ENCODE measurements at places on chromosomes 7 and 10. TPM values are rescaled to one million over a fixed set of nuclear protein-coding genes. Genes with fewer than 3 reads are reported as not detected.
A peak's percentile ranks its signal among the peaks of the same experiment; 100 is the strongest.

GRCh38 chr10:106360870-106361269 lies 803.6 kb downstream of the SORCS1 start:
- no peak for DNase-seq

- DNase-seq: no peak
These were observed 196.4 kb downstream of the FAM107B start for GRCh38 chr10:14578060-14578952.

- DNase-seq: no peak
These were observed 237.7 kb upstream of the PLXDC2 start for GRCh38 chr10:19578571-19578970.

DNA sequence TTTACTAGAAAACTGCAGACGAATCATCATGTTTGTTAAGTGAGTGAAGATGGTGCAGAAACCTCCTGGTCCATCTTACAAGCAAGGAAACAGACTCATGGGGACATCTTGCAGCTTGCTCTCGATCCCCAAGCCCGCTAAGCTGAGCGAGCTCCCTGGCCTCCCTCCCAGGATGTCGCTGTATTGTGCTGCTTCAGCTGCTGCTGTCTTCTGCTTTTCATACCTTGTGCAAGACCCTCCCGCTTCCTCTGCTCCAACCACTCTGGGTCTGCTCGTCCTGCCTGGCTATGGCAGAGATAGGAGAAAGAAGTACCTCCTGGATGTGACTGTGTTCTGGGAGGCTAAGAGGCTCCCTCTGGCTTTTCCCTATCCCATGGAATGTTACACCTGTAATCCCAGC lies 285.2 kb upstream of the FZD8 start:
- no peak for DNase-seq

DNA sequence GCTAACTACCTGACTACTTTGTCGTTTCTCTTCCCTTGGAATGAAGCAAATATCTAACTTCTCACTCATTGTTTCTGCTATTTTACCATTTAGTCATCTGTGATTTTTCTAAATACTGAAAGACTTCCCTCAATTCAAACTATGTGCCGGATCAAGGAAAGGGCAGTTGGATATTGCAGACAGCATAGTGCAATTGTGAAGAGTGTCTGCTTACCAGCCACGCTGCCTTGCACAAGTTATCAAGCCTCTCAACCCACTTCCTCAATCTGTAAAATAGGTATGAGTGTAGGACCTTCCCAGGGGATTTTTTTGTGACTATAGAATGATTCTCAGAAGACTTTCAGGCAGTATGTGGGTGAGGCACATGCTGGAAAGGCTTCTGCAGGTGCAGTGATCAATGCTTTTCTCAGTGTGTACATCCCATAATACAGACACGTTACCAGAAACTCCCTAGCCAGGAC lies 54.3 kb downstream of the EGFR start:
- no peak for DNase-seq

DNA sequence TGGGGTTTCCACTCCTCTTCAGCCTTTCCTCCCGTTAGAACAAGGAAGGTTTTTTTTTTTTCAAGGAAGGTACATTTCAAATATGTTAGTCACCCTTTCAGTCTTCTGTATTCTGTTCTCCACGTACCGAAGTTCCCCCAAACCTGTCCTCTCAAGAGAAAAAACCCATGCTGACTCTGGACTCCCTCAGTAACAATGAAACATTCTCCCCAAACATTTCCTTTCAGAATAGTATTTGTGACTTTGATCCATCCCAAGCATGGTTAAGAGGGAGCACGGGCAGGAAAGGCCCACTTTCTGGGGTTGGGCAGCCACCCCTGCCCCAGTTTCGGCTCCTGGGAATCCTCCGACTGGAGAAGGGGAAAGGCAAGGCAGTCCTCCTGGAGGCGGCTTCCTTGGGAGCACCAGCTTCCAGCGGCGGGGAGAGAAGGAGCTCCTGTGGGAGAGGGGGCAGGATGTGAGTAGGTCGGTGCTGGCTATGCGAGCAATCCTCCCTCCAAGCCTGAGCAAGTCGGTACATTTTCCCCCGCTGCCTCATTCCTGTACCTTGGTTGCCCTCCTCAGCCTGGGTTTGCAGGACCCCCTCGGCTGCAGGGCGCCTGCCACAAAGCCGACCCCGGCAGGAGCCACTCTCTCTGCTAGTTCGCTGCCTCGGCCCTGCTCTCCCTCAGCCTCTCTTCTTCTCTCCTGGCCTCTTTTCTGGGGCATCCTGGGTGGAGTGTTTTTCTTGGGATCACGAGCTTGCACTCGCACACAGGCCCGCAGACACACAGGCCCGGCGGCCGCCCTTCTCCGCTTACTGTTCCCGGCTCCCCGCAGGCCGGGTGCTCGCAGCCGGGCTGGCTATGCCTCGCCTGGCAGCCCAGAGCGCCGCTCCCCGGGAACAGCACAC lies 2.1 kb upstream of the HOXA1 start:
- DNase-seq: no peak

DNA sequence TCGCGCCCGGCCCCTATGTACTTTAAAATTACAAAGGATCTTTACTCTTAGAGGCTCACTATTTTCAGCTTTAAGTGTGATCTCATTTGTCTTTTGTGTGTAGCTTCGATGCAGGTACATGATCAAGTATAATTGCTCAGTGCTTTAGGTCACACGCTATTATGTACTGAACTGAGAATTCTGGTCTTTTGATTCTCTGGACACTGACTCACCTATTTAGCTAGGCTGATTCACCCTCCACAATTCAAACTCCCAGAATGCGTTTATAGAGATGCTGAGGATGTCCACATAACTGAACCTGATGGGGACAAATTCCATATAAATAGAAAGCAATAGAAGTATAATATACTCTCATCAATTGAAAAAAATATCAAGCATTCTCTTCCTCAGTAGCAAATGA lies 57.8 kb downstream of the PRKCQ start:
- DNase-seq: no peak

GRCh38 chr10:1141261-1141660 lies 85.1 kb downstream of the WDR37 start:
- no peak for DNase-seq

- peak; percentile 64 for DNase-seq
These were observed 72.3 kb downstream of the AMZ1 start for GRCh38 chr7:2760098-2760889.

DNA sequence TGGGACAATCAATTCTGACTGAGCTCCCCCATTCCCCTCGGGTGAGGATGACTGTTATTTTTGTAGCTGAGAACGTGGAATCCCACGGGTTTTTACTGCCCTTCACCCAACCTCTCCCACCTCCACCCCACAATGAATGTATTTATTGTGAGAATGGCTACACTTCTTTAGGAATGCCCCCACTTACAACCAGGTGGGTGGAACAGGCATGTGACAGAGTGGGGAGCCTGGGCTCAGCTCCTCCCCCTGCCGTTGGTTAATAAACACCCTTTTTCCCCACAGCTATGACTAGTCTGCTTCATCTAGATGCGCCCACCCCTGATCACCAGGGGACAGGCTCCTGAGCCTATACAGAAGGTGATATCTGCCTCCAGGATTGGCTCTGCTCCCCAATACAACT lies 2.0 kb downstream of the MRPL43 start:
- no peak for DNase-seq

- DNase-seq: peak; percentile 69
These were observed 30.6 kb upstream of the GPNMB start for GRCh38 chr7:23216021-23216420.

GRCh38 chr7:133910761-133911160 lies 216.4 kb upstream of the LRGUK start:
- DNase-seq: no peak

- DNase-seq: no peak
These were observed 29.9 kb upstream of the ZNF273 start for GRCh38 chr7:64873155-64873500.

GRCh38 chr10:93313798-93314197 lies 168.3 kb downstream of the MYOF start:
- DNase-seq: no peak

- DNase-seq: no peak
These were observed 149.5 kb downstream of the PPP1R9A start for GRCh38 chr7:95056901-95057300.

GRCh38 chr10:29328983-29329382 lies 40.1 kb downstream of the LYZL1 start:
- peak; percentile 65 for DNase-seq

DNA sequence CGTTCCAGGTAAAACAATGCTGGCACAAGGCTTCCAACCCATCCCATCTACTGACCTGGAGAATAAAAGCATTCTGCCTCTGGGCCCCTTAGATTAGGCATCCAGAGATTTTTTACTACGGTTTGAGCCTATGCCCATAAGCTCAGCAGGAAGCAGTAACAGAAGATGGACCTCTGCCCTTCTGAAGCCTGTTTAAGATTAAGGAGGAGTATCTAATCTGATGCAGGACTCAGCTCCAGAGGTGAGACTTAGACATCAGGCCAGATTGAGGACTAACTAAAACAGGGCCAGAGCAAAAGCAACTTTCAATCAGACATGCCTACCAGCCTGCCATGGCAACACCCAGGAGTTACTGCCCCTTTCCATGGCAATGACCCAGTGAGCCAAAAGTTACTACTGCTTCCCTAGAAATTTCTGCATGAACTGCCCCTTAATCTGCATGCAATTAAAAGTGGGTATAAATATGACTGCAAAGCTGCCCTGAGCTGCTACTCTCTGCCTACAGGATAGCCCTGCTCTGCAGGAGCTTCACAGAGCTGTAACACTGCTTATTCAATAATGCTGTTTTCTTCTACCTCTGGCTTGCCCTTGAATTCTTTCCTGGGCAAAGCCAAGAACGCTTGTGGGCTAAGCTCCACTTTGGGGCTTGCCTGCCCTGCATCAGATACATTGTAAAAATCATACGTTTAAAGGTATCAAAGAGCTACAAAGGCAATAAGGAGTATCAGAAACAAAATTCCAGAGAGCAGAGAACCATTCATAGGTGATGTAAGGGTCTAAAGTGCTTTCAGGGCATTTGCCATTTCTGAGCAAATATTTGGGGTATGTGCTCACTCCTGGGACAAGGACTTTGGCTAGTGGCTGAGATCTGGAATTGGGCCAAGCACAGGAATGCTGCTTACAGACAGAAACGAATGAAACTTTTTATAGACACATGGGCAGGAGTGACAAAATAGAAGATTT lies 25.0 kb upstream of the CNNM1 start:
- DNase-seq: no peak

DNA sequence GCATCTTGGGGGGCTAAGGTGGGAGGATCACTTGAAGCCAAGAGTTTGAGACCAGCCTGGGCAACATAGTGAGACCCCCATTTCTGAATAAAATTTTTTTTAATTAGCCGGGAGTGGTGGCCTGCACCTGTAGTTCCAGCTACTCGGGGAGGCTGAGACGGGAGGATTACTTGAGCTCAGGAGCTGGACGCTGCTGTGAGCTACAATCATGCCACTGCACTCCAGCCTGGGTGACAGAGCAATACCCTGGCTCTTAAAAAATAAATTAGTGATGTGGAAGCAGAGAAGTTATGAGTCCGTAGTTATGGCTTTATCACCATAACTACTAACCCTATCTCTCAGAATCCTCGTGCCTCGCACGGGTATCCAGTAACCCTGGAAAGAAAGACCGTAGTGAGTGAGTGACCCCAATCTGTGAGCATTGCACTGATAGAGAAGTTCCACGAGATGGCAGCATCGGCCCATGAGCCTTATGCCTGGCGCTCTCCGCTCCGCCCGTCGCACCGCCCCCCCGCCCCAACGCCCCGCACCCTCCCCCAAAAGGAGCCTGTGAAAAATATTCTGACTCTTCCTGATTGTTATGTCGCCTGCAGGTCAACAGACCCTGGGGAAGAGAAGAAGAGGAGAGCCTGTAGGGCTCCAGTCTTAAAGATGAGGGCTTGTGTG lies 4.9 kb upstream of the SLC29A3 start:
- peak; percentile 63 for DNase-seq

- no peak for DNase-seq
These were observed 14.4 kb downstream of the SCIN start for GRCh38 chr7:12584930-12585329.

DNA sequence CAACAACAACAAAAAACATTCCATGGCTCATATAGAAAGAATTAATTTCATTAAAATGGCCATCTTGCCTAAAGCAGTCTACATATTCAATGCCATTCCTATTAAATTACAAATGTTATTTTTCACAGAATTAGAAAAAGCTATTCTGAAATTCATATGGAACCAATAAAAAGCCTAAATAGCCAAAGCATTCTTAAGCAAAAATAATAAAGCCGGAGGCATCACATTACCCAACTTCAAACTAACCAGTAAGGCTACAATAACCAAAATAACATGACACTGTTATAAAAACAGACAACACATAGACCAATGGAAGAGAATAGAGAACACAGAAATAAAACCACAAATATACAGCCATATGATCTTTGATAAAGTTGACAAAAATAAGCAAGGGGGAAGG lies 330.4 kb downstream of the KIF20B start:
- no peak for DNase-seq

- DNase-seq: peak; percentile 82
These were observed 160.3 kb upstream of the KLF14 start for GRCh38 chr7:130894146-130894908.

ACBD7 gene
- not detected for total RNA-seq

SCART1 gene
- 0.45 TPM for total RNA-seq

MSMB gene
- total RNA-seq: not detected

GIMAP2 gene
- 6.9 TPM for total RNA-seq

ERVW-1 gene
- total RNA-seq: not detected

USP6NL gene
- 6.9 TPM for total RNA-seq

CTAGE4 gene
- total RNA-seq: 0.62 TPM

GOLGA7B gene
- not detected for total RNA-seq

Data from left ventricle myocardium superior (tissue), 1 donor.